Activated naive CD4-positive, alpha-beta T cell (primary cell): ENCODE measurements at places on chromosomes 1 and 21.

- DNase-seq, result no peak
Measured at GRCh38 chr1:25553749-25554429, 10.5 kb downstream of the LDLRAP1 start.

- no peak for DNase-seq
Measured at GRCh38 chr1:160367516-160367900, 637 bp downstream of the NHLH1 start.

DNA sequence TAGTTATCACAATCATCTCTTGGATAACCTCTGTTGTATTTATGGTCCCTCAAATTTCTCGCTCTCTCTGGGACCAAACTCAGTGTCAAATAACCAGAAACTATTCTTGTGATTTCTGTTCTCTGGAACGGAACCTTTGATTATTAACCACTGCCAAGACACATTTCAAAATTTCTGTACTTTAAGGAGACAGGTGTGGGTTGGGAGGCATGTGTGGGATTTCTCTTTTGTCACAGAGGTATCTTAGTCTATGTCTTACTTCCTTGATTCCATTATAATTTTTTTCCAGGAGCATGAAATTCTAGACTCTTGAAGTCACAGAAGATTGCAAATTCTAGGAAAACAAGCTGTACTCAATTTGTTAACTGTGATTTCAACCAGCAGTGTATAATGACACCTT is 919.0 kb upstream of the B3GALT2 start:
- DNase-seq, result no peak

DNA sequence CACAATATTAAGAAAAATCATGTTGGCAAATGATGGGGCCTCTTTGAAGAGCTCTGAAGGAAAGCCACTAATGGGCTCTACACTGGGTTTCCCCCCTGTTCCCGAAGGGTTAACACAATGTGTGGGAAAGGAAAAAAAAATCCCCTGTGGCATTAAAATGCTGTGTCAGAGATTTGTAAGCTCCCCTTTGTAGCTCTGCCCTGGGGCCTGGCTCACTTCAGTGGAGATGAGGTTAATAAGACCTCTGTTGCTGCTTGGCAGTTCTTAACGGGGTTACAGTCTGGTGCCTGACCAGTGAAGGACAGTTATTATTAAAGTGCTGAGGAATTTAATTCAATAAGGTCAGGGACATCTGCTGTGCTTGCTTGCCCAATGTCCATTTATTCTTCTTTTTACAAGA is 129.7 kb upstream of the UBE2U start:
- no peak for DNase-seq

DNA sequence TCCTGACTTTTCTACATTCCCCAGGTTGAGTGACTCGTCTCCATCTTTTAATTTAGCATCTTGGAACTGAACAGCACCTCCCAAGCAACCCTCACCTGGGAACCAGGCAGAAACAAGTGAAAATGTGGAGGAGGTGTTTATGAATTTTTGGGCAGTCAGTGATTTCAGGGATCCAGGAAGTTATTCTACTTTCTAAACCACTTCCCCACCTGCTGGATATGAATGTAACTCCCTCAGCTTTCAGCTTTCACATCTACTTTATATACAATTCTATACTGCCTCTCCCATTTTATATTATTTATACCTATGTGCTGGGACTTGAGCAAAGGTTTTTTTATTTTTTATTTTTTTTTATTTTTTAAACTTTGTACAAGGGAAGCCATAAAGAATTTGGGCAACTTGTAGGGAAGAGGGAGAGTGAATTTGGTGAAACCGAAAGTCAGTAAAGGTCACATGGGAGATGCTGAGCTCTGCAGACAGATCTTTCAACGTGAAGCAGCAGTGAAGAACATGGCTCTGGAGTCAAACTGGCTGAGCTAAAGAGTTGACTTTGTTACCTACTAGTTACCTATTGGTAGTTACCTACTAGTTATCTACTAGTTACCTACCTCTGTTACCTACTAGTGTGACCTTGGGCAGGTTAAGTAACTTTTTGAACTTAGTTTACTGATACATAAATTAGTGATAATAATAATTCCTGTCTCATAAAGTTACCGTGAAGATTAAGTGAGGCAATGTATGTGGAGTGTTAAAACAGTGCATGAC is 45.5 kb downstream of the DDR2 start:
- DNase-seq, result no peak

DNA sequence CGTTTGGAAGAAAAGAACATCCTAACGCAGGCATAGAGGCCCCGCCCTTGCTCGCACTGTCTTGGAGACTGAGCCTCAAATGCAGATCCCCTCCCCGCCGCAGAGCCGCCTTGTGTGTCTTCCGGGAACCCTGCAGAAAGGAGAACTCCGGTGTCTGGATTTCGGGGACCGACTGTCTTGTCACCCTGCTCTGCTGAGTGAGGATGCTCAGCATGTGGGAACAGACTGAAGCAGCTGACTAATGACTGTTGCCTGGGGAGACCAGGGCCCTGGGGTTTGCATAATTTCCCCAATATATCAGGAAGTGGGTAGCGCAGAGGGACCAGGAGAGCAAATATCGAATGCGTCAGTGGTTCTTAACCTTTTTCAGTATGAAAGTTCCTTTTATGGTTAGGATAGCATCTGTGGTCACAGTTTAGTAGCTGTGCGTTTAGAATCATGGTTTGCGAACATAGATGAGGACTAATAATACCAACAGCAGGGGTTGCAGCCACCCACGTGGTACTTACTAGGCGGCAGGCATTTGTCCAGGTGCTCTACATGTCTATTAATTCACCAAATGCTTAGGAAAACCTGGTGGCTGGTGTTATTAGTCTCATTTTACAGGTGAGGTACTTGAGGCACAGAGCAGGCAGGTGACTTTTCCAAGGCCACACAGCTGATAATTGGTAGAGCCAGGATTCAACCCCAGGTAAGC is 14.3 kb downstream of the GPR137B start:
- no peak for DNase-seq

DNA sequence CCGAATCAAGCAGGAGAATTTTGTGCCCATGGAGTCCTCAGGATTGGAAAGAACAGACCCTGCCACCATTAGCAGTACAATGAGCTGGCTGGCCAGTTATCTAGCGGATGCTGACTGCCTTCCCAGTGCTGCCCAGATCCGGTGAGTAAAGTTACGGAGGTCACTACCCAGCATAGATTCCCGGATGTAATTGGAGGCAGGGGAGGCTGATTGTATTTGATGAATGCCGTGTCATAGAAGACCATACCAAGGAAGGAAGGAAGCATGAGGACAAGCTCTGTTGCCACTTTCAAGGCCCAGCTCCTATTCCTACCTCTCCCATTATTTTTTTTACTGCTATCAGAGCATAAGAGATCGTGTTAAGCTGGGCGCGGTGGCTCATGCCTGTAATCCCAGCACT is 26.2 kb upstream of the VAMP3 start:
- no peak for DNase-seq

- no peak for DNase-seq
Measured at GRCh38 chr1:206029484-206029883, 5.8 kb upstream of the CTSE start.

- DNase-seq, result no peak
Measured at GRCh38 chr1:93798291-93798690, 80.7 kb downstream of the DNTTIP2 start.

GRCh38 chr1:17912491-17912890 is 157.4 kb downstream of the ACTL8 start:
- no peak for DNase-seq

GRCh38 chr1:232620356-232620969 is 9.5 kb downstream of the SIPA1L2 start:
- no peak for DNase-seq

DNA sequence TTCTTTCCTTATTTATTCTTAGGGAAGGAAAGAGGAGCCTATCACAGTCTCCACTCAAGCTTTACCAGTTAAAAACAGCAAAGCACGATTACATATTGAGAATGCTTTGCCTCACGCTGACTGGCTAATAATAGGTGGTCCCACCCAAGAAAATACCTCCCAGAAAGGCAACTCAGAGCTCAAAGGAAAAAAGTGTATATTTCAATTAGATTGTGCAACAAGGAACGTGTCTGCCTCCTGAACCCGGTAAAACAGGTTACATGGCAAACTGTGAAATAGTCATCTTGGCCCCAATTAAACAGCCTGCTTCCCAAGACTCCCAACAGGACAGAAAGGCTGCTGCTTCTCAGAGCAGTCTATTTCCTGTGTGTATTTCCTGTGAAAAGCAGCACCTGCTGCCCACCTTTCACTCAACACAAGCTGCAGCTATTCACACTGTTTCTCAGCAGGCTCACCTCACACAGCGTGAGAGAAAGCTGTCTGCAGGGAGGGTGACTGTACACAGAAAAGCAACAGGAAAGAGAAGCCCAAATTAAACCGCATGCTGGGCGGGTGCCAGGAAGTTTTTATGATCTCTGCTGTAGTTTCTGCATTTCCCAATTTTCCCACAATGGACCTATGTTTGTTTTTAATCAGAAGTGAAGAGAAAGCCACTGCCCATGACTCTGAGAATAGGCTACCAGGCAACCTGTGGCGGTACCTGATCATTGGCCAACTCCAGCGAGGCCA is 44.0 kb downstream of the URB1 start:
- DNase-seq, result no peak

DNA sequence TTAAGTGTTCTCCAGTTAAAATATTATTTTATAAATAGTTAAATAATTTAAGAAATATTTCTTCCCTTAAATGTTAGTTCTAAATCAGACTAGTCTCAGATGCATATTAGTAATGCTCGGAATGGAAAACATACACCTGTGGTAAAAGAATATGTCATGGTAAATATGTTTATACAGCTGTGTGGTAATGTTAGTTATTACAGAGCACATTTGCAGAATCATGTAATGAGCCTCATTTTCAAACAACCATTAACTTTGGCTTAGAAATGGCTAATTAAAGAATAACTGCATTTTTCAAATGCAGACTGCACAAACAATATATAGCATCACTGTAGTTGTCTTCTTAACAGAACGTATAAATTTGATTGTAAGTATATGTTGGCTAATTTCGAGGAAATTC is 90.3 kb downstream of the DISP1 start:
- no peak for DNase-seq

GRCh38 chr21:25637851-25638659 is 1.0 kb upstream of the JAM2 start:
- DNase-seq, result no peak

DNA sequence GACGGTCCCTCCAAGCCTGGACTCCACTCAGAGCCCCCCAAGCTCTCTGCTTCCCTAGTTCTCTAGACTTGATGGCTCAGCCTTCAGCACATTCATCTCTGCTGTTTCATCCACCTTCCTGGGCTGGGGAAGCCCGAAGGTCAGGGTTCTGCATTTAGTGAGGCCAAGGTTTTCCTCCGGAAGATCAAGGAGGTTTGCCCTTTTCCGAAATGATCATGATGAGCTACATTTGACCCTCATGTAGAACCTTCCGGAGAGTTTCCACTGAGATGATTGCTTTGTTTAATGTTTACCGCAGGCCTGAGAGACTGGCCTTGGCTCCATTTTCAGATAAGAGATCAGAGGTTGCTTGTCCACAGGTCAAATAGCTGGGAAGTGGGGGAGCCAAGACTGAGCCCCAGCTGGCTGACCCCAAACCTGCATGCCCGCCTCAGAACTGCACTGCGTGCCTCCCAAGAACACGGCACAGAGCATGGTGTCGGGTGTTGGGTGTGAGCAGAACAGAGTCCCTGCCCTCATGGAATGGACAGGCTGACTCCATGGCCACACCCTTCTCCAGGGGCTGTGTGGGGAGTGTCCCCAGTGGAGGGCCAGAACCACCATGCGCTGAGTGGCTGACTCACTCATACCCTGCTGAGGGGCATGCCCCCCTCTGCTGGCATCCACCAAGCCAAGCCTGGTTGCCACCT is 200.8 kb upstream of the TMEM51 start:
- no peak for DNase-seq

DNA sequence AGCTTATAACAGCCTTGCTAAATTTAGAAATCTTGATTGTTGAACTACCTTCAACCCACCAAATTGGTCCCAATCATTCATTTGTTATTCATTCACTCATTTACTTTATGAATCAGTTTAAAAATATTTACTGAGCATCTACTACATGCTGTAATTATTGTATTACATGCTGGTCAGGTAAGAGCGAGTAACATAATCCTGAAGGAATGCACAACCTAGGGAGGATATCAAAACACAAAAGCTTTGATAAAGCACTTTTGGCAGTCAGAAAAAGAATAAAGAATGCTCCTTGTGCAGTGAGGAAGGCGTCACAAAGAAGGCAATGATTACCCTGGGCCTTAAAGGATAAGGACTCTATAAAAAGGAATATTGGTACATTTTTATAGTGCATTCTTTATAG is 518.9 kb upstream of the NR5A2 start:
- DNase-seq, result no peak

- DNase-seq, result no peak
Measured at GRCh38 chr1:231985296-231986023, 358.9 kb downstream of the DISC1 start.
